ENCODE measurements at places on chromosomes 11 and 22.

GRCh38 chr11:62547691-62548281 is 1.2 kb upstream of the AHNAK start:
- DNase-seq = no peak

- no peak for DNase-seq
Observed at GRCh38 chr22:20218987-20219386, 49.1 kb downstream of the RTN4R start.

DNA sequence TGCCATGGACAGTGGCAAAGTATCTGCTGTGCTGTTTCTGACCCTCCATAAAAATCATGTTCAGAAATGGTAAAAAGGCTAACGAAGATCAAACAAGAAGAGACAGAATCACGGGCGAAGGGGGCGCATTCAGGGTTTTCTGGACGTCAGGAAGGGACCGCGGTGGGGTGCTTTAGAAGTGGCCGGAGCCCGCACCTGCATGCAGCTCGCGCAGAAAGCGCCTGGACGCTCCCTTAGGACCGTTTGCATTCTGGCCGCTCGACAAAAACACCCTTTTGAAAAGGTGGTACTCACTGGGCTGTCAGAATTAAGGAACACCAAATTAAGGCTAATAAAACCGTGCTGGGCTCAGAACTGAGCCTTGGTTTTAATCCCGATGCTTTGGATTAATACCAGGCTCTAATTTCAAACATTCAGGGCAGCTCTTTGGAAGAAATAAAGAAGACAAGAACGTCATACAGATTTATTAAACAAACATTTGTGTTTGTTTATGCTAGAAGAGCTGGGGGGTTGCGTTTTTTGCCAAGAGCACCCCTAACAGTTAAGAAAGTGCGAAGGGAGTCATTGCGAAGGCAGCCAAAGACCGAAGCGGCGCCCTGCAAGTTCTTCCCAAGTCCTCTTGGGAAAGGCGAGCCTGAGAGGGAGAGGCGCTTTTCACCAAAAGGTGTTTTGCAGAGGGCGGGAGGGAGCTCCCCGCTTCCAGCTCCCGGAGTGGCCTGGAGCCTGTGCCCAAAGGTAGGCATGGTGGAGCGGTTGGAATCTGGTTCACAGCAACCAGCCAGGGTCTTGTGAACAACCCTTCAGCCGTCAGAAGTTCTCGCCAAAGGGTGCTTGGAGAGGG is 47.7 kb upstream of the DBX1 start:
- no peak for DNase-seq

- no peak for DNase-seq
Observed at GRCh38 chr11:104905271-104905670, 7.0 kb upstream of the CASP12 start.

- DNase-seq = no peak
Observed at GRCh38 chr22:37266581-37267134, 15.7 kb upstream of the CYTH4 start.

Measured in stromal cell of bone marrow (primary cell).